ENCODE measurements at places on chromosomes 3 and 15.

GRCh38 chr15:84750583-84751092, 2.2 kb downstream of the ZNF592 start:
- DNase-seq = no peak

DNA sequence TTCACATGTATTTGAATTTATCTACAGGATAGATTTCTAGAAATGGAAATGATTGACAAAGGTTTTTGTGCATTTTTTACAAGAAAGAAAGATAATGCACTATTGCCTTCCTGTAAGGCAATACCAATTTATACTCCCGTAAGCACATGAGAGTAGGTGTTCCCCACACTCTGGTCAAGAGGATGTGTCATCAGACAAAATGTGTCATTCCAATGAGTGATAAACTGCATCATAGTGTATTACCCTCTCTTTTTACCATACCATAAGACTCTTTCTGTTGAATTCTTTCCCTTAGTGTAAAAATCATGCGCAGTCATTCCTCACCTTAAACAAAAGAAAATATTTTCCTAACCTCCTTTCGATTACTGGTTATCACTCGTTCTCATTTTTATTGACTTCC, 251.0 kb downstream of the ROBO1 start:
- DNase-seq = no peak

DNA sequence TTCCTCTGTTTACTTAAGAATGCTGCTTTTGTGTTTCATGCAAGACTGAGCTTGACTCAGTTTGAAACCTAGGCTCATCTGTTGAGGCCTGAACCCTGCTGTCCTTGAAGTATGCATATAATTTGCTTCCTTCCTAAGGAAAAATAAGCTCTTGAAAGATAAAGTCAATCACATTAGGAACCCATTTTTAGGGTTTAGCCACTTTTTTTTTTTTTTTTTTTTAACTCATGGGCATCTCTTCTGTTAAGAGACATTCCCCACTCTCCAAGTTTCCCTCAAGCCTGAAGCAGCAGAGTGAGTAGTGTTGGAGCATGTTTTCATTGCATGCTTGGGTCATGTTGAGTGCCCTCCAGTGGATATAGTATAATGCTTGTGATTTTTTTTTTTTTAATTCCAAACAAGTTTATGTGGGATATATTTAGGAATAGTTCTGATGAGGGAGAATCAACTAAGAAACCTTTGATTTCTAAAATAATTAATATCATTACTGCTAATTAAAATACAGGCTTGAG, 3.6 kb downstream of the CTNNB1 start:
- DNase-seq = no peak

- no peak for DNase-seq
These were observed 36.5 kb downstream of the MITF start for GRCh38 chr3:69775751-69776150.

GRCh38 chr3:113268311-113268710, 57.0 kb downstream of the BOC start:
- no peak for DNase-seq

DNA sequence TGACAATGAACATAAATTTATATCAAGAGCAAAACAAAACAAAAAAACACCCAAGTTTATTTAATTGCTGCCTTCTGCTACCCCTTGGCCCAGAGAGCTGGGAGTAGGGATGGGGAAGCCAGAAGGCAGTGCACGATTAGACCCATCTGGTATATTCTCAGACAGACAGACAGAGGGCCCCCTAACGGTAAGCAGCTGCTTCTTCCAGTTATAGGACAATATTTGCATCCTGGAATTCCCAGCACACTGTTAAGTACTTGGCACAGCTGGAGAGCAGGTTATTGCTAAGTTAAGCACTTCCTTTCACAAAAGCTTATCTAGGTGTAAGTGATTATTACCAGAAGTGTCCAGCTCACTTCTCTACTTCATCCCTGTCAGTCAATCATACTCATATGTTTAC, 39.3 kb downstream of the C2CD4B start:
- DNase-seq = peak; percentile 64

GRCh38 chr3:39453134-39453533, 14.3 kb upstream of the MOBP start:
- no peak for DNase-seq

DNA sequence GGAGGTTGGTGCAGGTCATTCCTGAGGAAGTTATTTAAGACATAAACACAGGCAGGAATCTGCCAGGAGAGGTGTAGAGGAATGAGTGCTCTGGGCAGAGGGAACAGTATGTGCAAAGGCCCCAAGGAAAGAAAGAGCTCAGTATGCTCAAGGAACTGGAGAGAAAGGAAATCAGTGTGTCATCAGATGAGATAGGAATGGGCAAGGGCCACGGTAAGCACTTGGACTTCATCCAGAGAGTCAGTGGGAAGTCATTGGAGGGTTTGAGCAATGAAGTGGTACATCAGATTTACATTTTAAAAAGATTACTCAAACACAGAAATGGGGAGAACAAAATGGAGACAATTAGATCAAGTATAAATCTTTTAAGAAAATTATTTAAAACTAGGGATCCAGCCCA, 272.2 kb downstream of the ADAMTSL3 start:
- DNase-seq = no peak

DNA sequence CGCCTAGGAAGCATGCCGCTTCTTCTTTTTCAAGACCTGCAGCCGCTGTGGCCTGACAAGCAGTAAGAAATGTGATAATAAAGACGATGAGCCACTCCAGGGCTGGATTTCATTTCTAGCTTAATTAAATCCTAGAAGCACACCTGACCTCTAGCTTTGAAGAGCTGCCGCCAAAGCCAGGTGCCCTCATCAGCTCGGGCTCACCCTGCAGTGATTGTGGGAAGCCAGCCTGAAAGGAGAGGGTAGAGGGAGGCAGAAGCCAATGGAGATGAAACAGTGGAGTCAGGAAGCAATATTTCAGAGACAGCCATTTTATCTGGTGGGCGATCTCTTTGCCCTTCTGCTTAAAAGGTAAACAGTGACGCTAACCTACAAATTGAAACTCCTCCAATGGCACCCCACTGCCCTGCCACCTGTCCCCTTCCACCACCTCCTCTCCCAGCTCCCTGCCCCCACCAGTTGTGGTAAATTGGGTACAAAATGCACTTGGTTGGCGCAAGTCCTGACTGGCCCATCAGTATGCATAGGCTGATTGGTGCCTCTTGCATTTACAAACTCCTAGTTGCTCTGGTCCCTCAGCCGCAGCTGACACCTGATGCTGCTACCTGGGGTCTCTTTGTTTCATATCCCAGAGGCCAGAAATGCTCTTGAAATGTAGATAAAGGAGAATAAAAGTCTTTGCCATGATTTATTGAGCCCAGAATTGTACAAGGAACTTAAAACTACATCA, 385.3 kb downstream of the PDCD6IP start:
- DNase-seq = no peak

DNA sequence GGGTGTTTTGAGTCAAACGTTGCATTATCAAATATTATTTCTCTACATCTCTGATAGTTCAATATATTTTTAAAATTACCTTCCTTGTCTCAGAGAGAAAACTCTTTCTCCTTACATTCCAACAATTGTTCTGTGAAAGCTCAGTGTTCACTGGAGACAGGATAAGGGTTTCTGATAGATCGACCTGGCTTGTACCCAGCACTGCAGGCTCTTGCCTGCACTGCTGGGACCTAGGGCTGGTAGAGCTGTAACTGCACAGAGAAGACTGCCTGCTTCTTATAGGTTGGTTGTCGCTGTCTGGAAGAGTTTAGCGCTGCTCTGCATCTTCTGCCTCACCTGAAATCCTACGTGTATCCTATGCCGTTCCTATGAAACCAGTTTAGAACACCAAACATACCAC, 249.9 kb upstream of the LRTM1 start:
- DNase-seq = no peak

DNA sequence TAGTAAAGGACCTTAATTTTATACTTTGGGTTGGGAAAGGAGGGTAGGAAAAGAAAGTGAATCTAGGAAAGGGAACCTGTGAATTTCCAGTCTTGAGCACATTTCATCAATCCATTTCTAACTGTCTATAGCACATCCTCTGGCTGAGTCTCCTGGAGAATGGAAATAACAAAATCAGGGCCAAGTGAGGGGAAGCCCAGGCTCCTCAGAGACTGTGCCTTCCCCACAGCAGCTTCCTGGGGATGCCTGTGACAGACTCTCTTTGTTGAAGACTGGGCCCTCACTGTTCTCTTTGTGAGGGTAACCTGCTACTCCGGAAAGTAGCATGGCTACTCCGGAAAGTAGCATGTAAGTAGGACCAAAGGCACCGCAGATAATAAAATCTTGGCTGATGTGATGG, 22.6 kb upstream of the CSPG5 start:
- no peak for DNase-seq
